ENCODE measurements at places on chromosomes 7 and 10. TPM values are rescaled to one million over a fixed set of nuclear protein-coding genes. Genes with fewer than 3 reads are reported as not detected.
A peak's percentile ranks its signal among the peaks of the same experiment; 100 is the strongest.

GRCh38 chr10:118595598-118596425 is at the start of gene PRLHR:
PRLHR (minus strand) TSS chr10:118595648; CDS start chr10:118595244, 404 bp downstream.
- no peaks in the 10 kb centered on the region for H3K36me3 ChIP-seq
- peaks cover 25% of the 10 kb centered on the region for H3K4me1 ChIP-seq
- H3K4me3 ChIP-seq: no peak within 1 kb of the TSS
- no peak for DNase-seq
- H3K27ac ChIP-seq: no peak within 1 kb of the TSS

Gene SPDYE6
- not detected for total RNA-seq

GRCh38 chr10:24041034-24041433 is 167.9 kb upstream of the KIAA1217 start:
- DNase-seq: no peak
- no peaks in the 10 kb centered on the region for H3K4me1 ChIP-seq
- no peak overlapping the region for H3K4me3 ChIP-seq
- no peaks in the 10 kb centered on the region for H3K27me3 ChIP-seq
- H3K27ac ChIP-seq: no peak overlapping the region
- no peaks in the 10 kb centered on the region for H3K36me3 ChIP-seq

DNA sequence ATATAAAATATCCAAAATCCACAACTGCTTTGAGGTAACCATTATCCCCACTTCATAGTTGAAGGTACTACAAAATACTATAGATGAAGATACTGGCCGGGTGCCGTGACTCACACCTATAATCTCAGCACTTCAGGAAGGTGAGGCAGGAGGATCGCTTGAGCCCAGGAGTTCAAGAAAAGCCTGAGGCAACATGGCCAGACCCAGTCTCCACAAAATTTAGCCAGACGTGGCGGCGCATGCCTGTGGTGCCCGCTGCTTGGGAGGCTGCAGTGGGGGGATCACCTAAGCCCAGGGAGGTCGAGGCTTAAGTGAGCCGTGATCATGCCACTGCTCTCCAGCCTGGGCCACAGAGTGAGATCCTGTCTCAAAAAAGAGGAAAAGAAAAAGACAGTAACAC is 21.7 kb downstream of the TMEM254 start:
- H3K27ac ChIP-seq: no peak overlapping the region
- H3K36me3 ChIP-seq: no peaks in the 10 kb centered on the region
- H3K4me3 ChIP-seq: no peak overlapping the region
- DNase-seq: no peak
- no peaks in the 10 kb centered on the region for H3K4me1 ChIP-seq
- no peaks in the 10 kb centered on the region for H3K27me3 ChIP-seq

Gene SOSTDC1
- 2.8 TPM for total RNA-seq

- H3K27ac ChIP-seq: peak overlapping the region; percentile 96
- peaks cover 6% of the 10 kb centered on the region for H3K4me1 ChIP-seq
- peak overlapping the region; percentile 79 for H3K4me3 ChIP-seq
- H3K36me3 ChIP-seq: no peaks in the 10 kb centered on the region
Measured at GRCh38 chr10:60732807-60733516, 45.3 kb upstream of the CDK1 start.

Gene SORBS1
- 99.1 TPM for total RNA-seq

DNA sequence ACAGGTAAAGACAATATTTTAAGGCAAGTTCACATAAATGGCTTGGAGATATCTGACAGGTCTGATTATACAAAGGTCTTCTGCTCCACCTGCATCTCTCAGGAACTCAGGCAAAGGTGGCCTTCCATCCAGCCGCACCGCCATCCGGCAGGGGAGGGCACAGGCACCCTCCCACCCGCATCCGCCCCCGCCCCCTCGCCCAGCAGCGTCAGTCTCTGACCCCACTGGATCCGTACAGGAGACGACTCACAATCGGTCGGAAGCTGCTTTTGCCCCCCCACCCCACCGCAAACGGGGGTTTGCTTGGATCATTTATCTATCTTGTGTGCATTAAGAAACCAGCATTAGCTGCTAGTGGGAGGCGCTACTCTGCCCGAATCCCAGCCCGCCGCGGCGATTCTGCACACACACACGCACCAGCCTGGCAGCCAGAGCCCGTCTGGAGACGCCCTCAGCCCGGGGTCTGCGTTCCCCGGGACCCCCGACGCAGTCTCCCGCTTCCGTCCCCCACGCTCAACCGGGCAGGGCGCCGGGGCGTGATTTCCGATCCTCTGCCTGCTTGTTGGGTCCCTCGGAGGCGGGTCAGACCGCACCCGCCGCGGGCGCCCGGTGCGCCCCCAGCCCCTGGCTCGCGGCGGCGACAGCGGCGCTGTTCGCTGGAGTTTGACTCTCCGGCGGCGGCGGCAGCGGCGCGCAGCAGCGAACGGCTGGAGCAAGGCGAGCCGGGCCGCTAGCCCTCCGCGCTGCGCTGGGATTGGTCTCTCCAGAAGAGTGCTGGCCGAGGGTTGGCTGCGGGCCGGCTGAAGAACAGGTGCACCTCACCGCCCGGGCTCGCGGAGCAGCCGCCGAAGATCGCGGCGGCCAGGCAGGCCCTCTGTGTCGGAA is 820 bp upstream of the NRG3 start:
- DNase-seq: no peak
- no peak overlapping the region for H3K27ac ChIP-seq
- peak overlapping the region; percentile 59 for H3K4me3 ChIP-seq
- peaks cover 27% of the 10 kb centered on the region for H3K4me1 ChIP-seq

Gene AKR1C2
- total RNA-seq: 380 TPM

Gene RPEL1
- total RNA-seq: not detected

DNA sequence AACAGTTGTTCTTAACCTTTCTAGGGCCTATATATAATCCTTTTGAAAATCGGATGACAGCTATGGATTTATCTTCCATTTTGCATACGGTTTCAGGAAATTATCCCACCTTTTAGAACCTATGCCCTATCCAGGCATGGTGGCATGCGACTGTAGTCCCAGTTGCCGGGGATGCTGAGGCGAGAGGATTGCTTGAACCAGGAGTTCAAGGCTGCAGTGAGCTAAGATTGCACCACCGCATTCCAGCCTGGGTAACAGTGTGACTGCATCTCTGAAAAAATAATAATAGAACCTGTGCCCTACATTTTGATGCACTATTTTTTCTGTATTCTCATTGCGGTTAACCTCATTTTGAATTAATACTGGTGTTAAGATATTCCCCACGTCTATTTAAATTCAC is 11.6 kb downstream of the CCAR1 start:
- H3K27ac ChIP-seq: no peak overlapping the region
- no peaks in the 10 kb centered on the region for H3K4me1 ChIP-seq
- H3K36me3 ChIP-seq: peaks cover 25% of the 10 kb centered on the region
- no peak overlapping the region for H3K4me3 ChIP-seq
- DNase-seq: no peak
- H3K27me3 ChIP-seq: no peaks in the 10 kb centered on the region

DNA sequence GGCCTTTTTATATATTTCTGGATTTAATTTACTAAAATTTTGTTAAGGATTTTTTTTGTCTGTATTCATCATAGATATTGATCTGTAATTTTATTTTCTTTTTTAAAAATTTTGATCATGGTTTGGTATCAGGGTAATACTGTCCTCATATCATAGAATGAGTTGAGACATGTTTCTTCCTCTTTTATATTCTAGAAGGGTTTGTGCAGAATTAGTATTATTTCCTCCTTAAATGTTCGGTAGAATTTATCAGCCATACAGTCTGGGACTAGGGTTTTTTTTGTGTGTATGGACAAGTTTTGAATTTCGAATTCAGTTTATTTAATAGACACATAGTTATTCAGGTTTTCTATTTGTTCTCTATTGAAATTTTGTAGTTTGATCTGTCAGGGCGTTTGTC is 54.0 kb downstream of the SHOC2 start:
- no peak overlapping the region for H3K27ac ChIP-seq
- H3K36me3 ChIP-seq: no peaks in the 10 kb centered on the region
- DNase-seq: no peak
- H3K4me1 ChIP-seq: peaks cover 5% of the 10 kb centered on the region

Gene HOGA1
- total RNA-seq: 0.62 TPM

DNA sequence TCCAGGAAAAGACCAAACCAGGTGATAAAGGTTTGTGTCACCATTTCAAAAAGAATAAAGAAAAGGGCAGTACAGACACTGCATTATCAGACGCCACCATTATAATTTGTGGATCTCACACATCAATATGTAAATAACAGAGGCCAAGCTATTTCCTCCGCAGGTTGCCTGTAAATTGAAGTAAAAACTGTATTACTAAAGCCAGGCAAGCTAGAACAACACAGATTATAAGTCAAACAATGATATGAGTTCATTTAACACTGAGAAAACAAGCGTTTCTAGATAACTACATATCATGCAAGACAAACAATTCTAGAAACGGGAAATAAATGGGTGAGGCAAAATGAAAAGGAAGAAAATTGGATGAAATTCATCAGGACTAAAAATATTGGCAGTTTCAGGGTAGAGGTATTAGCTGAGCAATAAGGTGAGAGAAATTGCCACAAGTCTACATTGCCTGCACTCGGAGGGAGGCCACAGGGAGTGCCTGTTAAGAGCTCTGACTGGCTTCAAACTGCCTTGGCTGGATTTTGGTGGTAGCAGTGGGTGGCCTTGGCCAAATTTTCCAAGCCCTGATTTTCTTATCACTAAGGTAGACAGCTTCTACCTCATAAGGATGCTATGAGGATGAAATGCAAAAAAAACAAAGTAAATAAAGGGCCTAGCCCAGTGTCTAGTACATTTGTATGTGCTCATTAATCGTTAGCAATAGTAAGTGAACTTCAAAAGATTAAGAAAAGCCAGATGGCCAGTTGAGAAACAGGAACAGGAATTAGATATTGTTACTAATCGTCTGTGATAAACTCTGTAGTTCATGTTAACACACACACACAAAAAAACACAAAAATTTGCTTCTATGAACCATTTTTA is 240.0 kb upstream of the NFE2L3 start:
- H3K27me3 ChIP-seq: peaks cover 28% of the 10 kb centered on the region
- H3K4me3 ChIP-seq: no peak overlapping the region
- H3K36me3 ChIP-seq: no peaks in the 10 kb centered on the region

DNA sequence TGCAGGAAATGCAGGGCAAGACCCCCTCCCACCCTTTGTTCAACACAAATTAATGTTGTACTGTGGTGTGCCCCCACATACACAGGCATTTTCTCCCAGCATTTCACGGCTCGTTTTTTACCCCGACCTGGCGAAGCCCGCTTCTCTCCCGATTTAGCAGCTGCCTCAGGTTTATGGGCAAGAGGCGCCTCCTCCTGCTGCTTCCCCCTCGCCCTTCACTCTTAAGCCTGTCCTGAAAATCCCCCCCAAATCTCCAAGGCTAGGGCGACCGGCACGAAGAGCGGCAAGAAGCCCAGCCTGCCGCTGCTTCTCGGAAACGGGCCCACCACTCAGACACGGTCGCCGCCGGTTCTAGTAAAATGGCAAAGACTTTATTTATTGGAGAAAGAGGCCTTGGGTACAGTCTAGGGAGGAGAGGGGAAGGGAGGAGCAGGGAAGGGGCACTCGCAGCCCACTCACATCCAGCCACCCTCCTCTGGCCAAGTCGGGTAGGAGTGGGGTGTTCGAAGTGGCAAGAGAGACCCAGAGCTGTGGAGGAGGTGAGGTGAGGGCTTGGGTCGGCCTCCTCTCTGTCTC is 3.3 kb downstream of the LBX1 start:
- H3K4me3 ChIP-seq: no peak overlapping the region
- H3K36me3 ChIP-seq: no peaks in the 10 kb centered on the region
- H3K27me3 ChIP-seq: peaks cover 100% of the 10 kb centered on the region
- peaks cover 64% of the 10 kb centered on the region for H3K4me1 ChIP-seq
- DNase-seq: no peak

Gene IFIT1B
- total RNA-seq: not detected

DNA sequence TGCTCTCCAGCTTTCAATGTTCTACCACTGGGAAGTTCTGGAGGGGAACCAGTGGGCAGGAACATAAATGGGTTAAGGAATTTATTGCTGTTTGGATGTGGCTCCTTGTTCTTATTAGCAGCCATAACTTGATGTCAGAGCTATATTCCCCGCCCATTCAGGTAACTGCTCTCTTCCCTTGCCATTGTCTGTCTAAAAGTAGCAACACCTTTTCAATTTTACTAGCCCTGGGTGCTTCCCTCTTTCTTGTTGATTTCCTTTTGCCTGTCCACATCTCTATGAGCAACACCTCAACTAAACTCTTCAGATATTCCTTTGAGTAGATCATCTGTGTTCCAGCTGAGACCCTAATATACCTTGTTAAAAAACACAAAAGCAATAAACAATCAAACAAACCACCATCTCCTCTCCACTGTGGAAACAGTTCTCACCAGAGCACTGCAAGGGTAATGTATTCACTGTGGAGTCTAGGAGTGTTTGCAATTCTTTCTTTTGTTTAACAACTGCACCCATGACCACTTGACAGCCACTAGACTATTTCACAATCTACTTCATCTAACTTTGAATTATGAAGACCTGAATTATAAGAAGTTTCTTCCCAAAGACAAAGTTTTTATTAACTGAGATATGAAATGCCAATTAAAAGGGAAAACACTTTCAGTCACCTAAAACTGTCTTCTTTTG is 436.7 kb downstream of the IPMK start:
- DNase-seq: no peak
- no peaks in the 10 kb centered on the region for H3K27me3 ChIP-seq
- no peaks in the 10 kb centered on the region for H3K4me1 ChIP-seq
- H3K27ac ChIP-seq: no peak overlapping the region

DNA sequence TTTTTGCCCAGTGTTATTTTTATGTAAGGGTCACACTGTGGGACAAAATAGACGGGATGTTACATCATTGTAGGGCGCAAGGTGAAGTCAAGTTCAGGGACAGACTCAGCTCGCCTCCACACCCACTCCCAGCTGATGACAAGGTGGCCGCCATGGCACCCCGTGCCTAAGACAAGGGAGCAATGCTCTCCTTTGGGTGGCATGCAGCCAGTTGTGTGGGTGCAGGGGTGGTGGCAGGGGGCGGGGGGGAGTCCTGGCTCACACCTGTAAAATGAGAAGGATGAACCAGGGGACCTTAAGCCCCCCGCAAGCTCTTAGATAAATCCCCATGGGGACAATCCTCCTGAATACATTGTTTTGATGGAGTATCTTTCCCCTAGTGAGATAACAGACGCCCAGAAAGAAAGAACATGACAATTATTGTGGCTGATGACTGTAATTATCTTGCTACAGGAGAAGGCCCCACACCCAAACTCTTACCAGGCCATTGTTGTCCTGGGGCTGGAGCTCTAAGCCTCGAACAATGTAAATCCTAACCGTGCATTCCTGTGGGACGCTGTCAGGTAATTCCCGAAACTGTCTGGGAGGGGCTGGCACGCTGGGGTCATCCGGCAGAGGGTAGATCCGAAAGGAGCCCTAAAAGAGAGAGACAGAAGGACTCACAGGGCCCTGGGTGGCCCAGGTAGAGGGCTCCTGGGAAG is 148.7 kb downstream of the MYOF start:
- H3K4me3 ChIP-seq: no peak overlapping the region
- no peak for DNase-seq
- H3K27me3 ChIP-seq: no peaks in the 10 kb centered on the region

- DNase-seq: no peak
- no peaks in the 10 kb centered on the region for H3K4me1 ChIP-seq
- H3K4me3 ChIP-seq: no peak overlapping the region
- H3K36me3 ChIP-seq: no peaks in the 10 kb centered on the region
- no peak overlapping the region for H3K27ac ChIP-seq
Measured at GRCh38 chr7:49030221-49030620, 105.9 kb downstream of the CDC14C start.
